Neural progenitor cell (in vitro differentiated cells): ENCODE measurements at places on chromosomes 12 and 14.

GRCh38 chr14:72771561-72771960 lies 122.3 kb downstream of the DPF3 start:
- no peak for DNase-seq

DNA sequence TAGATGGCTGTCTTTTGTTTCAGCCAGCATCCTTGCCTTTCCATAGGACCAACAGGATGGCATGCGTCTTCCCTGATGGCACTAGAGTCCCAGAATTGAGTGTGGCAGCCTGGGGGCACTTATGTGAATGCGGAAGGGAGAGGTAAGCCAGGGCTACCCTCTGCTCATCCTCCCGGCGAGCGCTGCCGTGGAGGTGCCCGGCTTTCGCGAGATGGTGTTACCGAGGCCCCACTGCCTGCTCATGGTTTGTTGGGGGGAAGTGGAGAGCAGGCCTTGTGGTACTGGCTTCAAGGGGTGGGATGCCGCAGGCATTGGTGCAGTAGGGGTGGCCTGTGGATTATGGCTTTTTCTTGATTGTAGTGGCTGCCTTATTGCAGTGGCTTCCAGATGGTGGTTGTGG lies 174.3 kb downstream of the AACS start:
- no peak for DNase-seq

GRCh38 chr14:94623856-94624499 lies 11.8 kb downstream of the SERPINA3 start:
- no peak for DNase-seq

- peak; percentile 39 for DNase-seq
These were observed 8.2 kb upstream of the SMUG1 start for GRCh38 chr12:54197010-54197409.

- peak; percentile 15 for DNase-seq
These were observed 89.2 kb downstream of the PRMT8 start for GRCh38 chr12:3580094-3580749.

- no peak for DNase-seq
These were observed 5.9 kb downstream of the CBX5 start for GRCh38 chr12:54273981-54274380.

- peak; percentile 79 for DNase-seq
These were observed 1.4 kb upstream of the DNAJC14 start for GRCh38 chr12:55830601-55831446.

- no peak for DNase-seq
These were observed 12.2 kb upstream of the C14orf180 start for GRCh38 chr14:104567141-104567956.

GRCh38 chr14:90409209-90409730 lies 12.4 kb downstream of the CALM1 start:
- no peak for DNase-seq

DNA sequence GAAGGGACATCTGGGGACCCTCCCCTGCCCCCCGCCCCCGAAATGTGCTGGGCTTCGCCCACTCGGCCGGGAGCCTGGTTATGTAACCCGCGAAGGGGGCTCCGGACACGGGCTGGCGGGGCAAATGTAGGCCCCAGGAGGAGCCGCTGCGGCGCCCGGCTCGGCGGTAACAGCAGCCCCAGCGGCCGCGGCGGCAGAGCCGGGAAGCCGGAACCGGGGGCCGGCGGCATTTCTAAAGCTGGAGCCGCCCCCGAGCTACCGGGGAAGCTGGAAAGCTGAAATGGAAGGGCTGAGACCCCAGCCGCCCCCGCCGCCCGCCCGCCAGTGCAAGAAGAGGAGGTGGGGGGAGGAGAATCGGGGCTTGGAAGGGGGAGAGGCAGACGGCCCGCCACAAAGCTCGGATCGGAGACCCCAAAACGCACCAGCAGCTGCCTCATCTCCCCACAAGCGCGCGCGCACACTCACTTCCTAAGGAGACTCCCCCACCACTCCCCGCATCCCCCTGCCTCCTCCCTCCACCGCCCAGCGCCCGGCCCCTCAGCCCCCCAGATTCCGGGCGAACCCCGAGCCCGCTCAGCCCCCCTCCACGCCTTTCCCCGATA lies 1.5 kb downstream of the KDM2B start:
- peak; percentile 65 for DNase-seq

- DNase-seq: no peak
These were observed 93.0 kb upstream of the MANSC4 start for GRCh38 chr12:27873010-27873409.

DNA sequence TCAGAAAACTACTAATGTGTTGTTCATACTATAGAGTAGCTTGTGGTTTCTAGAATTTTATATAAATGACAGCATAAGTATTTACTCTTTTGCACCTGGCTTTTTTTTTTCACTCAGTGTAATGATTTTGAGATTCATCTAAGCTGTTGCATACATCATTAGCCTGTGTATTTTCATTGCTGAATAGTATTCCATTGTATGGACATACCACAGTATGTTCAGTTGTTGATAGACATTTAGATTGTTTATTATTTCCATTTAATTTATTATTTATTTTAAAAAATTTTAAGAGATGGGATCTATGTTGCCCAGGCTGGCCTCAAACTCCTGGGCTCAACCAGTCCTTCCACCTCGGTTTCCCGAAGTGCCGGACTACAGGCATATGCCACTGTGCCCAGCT lies 80.0 kb downstream of the IFT43 start:
- DNase-seq: no peak

DNA sequence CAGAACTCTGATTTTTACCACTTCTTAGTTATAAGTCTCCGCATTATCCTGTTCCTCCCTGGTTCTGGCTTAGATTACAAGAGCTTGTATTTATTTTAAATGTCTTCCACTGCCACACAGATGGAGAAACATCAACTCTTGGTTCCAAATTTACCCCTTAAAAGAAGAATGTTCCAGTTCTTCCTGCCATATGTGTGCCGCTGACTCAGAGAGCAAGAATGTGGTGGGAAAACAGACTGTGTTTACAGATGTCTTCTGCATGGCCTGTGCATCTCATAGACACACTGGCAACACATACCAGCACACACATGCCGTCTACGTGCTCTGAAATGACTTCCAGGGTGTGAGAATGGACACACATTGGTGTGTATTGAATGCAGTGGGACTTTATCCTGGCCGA lies 383.0 kb downstream of the LRIG3 start:
- DNase-seq: no peak

DNA sequence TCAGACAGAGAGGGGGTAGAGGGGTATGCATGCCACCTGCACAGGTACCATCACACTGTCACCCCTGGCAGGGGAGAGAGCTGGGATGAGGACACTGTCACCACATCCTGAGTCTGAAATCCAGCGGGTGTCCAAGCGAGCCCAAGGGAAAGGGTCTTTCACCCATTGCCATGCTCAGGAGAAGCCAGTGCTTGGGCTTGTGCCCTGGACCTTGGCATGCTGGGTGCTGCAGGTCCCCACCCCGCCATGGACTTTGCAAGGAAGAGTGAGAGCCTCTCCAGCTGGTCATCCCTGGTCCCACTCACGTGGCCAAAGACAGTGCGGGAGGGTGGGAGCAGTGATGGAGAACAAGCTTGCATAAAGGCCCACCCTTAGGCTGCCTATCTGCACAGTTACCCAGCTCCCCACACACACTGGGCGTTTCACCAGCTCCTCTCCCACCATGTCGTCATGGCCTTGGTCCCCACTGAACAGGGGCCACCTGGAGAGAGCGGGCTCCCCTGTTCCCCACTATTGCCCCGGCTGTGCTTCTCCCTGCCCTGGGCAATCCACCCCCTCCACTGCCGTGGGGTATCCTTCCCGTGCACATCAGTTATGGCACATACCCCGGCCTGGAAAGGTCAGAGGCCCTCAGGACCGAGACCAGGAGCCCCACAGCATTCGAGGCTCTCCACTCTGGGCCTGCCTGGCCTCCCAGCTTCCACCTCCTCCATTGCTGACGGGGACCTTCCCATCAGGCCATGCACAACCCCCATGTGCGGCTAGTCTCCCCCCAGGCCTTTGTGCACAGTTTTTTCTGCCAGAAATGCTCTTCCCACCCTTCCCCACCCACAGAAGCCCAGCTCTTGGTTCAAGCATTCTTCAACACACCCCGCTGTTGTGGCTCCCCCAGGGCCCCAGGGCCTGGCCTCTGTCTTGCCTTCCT lies 58.6 kb upstream of the BCL11B start:
- DNase-seq: no peak

- no peak for DNase-seq
These were observed 91.8 kb downstream of the SLC41A2 start for GRCh38 chr12:104866291-104866690.

DNA sequence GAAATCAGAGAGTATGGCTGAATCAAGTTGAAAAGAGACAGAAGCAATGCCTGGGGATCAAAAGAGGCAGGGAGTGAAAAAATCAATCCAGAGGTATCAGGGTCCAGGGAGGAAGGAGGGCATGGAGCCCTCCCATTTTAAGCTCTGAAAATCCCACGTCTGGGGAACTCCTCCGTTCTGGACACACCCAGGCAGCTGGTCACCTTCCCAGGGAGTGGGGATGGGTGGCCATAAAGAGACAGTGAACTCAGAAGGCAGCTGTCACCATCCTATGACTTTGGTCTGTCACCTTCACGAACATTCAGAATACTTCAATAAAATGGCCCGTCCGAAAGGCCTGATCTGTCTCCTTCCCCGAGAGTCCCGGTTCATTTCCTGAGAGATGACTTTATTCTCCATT lies 71.6 kb downstream of the MAP1LC3B2 start:
- DNase-seq: no peak

DNA sequence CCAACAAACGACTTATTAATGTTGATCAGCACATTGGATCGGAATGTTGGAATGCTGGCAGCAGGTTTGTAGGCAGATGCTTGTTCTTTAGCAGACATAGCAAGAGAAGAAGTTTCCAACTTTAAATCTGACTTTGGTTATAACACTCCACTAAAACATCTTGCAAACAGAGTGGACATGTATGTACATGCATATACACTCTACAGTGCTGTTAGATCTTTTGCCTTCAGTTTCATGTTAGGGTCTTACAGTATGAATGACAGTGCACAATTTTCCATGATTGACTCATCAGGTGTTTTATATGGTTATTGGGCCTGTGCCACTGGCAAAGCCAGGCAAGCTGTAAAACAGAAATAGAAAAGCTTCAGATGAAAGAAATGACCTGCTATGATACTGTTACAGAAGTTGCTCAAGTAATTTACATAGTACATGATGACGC lies 14.3 kb upstream of the DHRS7 start:
- DNase-seq: no peak

DNA sequence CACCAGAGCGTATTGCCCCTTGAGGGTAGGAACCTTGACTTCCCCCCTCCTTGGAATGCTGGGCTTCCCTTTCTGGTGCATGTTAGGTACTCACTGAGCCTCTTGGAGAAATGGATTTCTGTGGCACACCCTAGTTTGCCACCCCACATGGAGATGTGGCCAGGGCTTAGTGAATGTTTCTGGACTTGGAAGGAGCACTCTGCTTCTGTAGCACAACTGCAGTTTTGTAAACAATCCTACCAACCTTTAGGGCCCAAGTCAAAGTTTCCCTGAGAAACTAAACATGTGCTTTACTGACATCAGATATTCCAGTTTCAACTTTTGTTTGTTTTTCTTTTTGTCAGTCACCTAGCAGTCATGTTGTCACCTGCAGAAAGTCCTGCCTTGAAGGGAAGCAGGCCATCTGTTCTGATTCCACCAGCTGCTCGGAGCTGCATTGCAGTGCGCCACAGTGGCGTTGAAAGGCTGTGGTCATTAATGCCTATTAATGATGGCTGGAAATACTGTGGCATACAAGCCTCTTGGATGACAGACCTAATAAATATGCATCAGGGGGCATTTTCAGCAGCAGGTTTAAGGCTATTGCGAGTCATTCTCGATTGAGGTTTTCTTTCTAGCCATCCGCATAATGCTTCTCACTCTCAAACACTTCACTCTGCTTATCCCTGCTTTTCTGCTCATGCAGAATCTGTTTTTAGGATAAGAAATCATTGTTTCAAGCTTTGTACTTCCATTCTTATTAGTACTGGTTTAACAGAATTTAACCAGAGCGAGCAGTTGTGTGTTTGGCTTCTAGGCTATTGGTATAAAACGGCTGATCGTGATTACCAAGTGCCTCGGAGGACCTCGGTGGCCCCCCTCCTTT lies 7.8 kb downstream of the PELI2 start:
- DNase-seq: no peak

- DNase-seq: no peak
These were observed 101.6 kb downstream of the BRMS1L start for GRCh38 chr14:35927727-35928126.

GRCh38 chr14:37580146-37580545 lies 14.9 kb downstream of the FOXA1 start:
- no peak for DNase-seq

GRCh38 chr12:70853326-70853725 lies 67.2 kb downstream of the PTPRR start:
- no peak for DNase-seq

- no peak for DNase-seq
These were observed 234.0 kb downstream of the ETNK1 start for GRCh38 chr12:22858849-22859570.

- DNase-seq: no peak
These were observed 27.1 kb downstream of the POLE start for GRCh38 chr12:132660052-132660451.

- DNase-seq: no peak
These were observed 30.3 kb upstream of the FOXN3 start for GRCh38 chr14:89447182-89447944.
